Calu3 (cell line): ENCODE measurements at places on chromosomes 11 and 22. TPM values are rescaled to one million over a fixed set of nuclear protein-coding genes. Genes with fewer than 3 reads are reported as not detected.

Gene MAJIN
- 0.56 TPM in 1 of 2 replicates, not detected in the other for total RNA-seq

Gene BATF2
- 4.5 and 11.3 TPM in 2 replicates for total RNA-seq

Gene C11orf91
- total RNA-seq: 5.8 and 7.6 TPM in 2 replicates

Gene NCAM1
- 3.7 and 4.6 TPM in 2 replicates for total RNA-seq

Gene PKNOX2
- total RNA-seq: not detected in 2 replicates

Gene OR52N4
- total RNA-seq: not detected in 2 replicates

Gene GRM5
- 8.3 and 9.2 TPM in 2 replicates for total RNA-seq

Gene ANKK1
- 0.56 and 0.90 TPM in 2 replicates for total RNA-seq

Gene TMPRSS4
- 99.9 and 132 TPM in 2 replicates for total RNA-seq

GRCh38 chr11:12091956-12092558 is 18.3 kb upstream of the MICAL2 start:
- no peak for DNase-seq

- peak; percentile 54 for DNase-seq
Observed at GRCh38 chr22:46661221-46661851, 41.1 kb downstream of the GRAMD4 start.

GRCh38 chr11:67996622-67997474 is 7.0 kb downstream of the UNC93B1 start:
- peak; percentile 62 for DNase-seq

- no peak for DNase-seq
Observed at GRCh38 chr22:47100646-47101200, 338.3 kb downstream of the TBC1D22A start.

DNA sequence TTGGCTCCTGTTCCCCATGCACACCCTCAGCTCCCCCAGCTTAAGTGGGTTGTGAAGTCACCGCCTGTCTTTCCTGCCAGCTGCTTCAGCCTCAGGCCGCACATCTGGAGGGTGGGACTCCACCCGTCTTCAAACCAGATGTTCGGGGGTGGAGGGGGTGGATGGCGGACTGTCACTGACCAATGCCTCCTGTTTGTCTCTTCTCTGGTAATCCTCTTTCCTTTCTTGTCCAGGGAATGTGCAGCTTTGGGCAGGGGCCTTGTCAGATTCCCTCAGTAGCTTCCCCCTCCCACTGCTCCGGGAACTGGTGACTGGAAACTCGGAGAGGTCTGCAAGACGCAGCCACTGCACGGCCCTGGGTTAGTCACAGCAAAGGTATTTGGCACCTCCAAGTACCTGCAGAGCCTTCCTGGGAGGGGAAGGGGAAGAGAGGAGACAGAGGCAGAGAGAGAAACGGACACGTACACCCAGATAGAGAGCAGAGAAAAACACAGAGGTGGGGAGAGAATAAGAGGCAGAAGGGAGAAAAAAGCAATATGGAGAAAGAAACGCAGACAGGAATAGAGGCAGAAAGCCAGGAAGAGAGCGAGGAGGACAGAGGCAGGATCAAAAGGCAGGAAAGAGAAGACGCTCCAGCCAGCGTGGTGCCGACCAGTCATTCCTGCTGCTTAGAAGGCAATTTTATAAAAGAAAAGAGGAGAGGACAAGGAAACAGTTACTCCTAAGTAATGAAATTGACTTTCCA is 56.1 kb upstream of the TIMP3 start:
- DNase-seq: peak; percentile 71

- DNase-seq: no peak
Observed at GRCh38 chr22:31268281-31268680, 24.0 kb downstream of the PIK3IP1 start.

DNA sequence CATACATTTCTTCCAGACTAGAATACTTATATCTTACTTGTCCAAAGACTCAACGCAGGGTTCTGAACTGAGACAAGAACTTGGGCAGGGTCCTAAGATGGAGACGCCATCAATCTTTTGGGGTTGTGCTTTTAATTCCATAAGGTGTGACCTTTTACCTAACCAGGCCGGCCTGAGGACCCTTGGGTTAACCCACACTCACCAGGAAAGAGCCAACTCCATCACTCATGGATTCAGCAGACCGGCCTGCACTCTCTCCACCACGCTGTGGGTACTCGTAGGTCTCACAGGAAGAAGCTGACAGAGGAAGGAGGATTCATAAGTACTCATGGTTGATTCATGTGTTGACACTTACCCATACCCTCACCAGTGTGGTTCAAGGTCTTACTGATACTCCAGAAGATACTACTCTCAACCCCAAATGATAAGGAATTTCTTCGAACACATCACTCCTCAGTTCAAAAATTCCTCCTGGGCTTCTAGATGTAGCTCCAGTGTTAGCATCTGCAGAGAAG is 36.2 kb downstream of the USP35 start:
- DNase-seq: no peak

DNA sequence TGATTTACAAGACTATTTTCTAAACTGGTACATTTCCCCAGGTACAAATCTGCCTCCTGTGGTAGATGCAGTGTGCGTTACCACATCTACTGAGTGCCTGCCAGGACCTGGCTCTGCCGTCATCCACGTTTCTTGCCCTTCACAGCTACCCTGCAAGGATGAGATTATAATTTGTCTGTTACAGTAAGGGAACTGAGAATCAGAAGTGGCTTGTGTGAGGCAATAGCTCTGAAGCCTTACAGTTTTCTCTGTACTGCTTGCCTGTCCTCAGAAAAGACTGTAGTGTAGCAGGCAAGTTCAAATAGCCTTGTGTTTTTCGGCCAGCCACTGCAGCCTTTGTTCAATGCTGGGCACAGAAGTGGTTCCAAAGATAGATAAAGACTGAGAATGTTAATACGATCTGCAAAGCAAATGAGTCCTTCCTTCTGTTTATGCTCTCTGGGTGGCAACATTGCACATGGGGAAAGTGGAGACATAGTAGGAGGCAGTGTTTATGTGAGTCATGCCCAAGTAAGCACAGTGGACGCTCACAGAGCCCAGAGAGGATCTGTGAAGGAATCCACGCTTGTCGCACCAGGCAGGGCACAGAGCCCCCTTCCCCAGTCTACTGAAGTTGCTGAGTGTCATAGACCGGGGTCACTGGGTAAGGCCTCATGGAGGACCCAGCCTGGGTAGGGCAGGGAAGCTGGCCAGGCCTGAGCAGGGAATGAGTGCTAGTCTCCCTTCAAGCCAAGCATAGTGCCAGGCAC is 49.1 kb downstream of the MICAL2 start:
- no peak for DNase-seq

GRCh38 chr11:2443881-2444820 is at the start of gene TRPM5:
Gene TRPM5, minus strand, starts transcription at chr11:2444514. Its CDS starts 21,478 bp downstream, at chr11:2423036.
- no peak for DNase-seq

- no peak for DNase-seq
Observed at GRCh38 chr22:42292732-42293520, 22.5 kb upstream of the TCF20 start.

GRCh38 chr22:47543447-47543846 is 781.0 kb downstream of the TBC1D22A start:
- DNase-seq: no peak

GRCh38 chr22:39174498-39175352 is 22.2 kb upstream of the CBX7 start:
- peak; percentile 86 for DNase-seq
